Central memory CD8-positive, alpha-beta T cell (primary cell): ENCODE measurements at places on chromosomes 1 and 21.

DNA sequence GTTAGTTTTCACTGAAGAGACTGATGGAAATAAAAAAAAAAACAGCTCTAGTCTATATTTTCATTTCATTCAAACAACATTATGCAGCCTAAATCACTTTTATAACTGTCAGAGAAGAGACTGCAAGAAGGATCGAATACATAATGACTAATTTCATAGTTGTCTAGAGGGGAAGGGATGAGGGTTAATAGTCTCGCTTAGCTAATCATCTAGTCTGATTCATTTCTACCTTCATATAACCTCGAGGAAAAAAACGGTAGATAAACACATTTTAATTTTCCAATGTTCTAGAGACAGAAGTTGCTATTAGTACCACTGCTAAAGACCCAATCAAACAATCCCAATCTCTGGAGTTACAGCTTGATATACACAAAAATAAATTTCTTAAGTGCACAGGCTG, 3.5 kb downstream of the FUBP1 start:
- no peak overlapping the region for H3K4me3 ChIP-seq
- H3K27me3 ChIP-seq: no peaks in the 10 kb centered on the region
- peaks cover 36% of the 10 kb centered on the region for H3K36me3 ChIP-seq
- no peak for DNase-seq

- DNase-seq: no peak
- no peak overlapping the region for H3K4me3 ChIP-seq
- H3K36me3 ChIP-seq: peaks cover 1% of the 10 kb centered on the region
- H3K27ac ChIP-seq: no peak overlapping the region
- peaks cover 18% of the 10 kb centered on the region for H3K4me1 ChIP-seq
- H3K27me3 ChIP-seq: peaks cover 93% of the 10 kb centered on the region
Observed at GRCh38 chr1:31717341-31717740, 13.5 kb upstream of the COL16A1 start.

- H3K4me3 ChIP-seq: no peak overlapping the region
- peaks cover 2% of the 10 kb centered on the region for H3K36me3 ChIP-seq
- no peaks in the 10 kb centered on the region for H3K4me1 ChIP-seq
- no peak for DNase-seq
Observed at GRCh38 chr1:50251702-50252101, 143.0 kb downstream of the ELAVL4 start.

DNA sequence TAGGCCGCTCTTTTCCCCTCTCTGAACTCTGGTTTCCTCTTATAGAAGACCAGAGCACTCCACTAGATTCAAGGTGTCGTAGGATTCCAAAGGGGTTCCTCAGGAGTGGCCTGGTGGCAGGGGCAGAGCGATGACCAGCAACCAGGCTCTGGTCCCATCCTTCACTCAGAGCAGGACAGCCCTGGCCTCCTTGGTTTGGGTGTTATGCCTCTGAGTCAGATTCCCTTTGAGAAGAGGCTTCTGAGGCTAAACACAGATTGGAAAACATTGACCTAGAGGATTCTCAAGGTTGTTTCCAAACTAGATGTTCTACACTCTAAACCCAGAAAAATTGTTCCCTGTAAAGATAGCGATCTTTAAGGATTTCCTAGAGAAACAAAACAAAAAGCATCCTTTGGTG, 49.8 kb upstream of the IKBKE start:
- H3K27me3 ChIP-seq: no peaks in the 10 kb centered on the region
- H3K36me3 ChIP-seq: peaks cover 22% of the 10 kb centered on the region
- DNase-seq: no peak
- H3K27ac ChIP-seq: no peak overlapping the region
- no peaks in the 10 kb centered on the region for H3K4me1 ChIP-seq

- H3K27ac ChIP-seq: no peak overlapping the region
- no peaks in the 10 kb centered on the region for H3K36me3 ChIP-seq
- DNase-seq: no peak
- no peaks in the 10 kb centered on the region for H3K27me3 ChIP-seq
- no peaks in the 10 kb centered on the region for H3K4me1 ChIP-seq
Observed at GRCh38 chr1:82441402-82441801, 640.7 kb downstream of the ADGRL2 start.

DNA sequence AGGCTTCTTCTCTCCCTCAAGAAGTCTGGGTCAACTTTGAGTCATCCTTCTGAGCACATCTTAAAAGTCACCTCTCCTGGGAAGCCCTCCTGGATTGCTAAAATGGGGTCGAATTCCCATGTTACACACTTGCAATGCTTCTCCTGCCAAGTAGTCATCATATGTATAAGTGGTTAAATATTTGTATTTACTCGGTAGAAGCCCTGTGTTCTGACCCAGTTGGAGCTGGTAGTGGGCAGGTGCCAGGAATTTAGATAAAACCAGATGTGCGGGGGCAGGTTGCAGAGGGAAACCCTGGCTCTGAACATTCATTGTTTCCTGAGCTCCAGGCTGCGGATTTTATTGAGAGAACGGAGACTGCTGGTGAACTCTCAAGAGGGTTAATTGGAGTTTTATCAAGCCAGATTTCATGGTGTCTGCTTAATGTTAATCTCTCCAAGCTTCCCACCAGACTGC, 52.8 kb upstream of the RPL11 start:
- H3K36me3 ChIP-seq: no peaks in the 10 kb centered on the region
- DNase-seq: no peak
- peaks cover 20% of the 10 kb centered on the region for H3K4me1 ChIP-seq
- H3K27me3 ChIP-seq: no peaks in the 10 kb centered on the region
- no peak overlapping the region for H3K27ac ChIP-seq

DNA sequence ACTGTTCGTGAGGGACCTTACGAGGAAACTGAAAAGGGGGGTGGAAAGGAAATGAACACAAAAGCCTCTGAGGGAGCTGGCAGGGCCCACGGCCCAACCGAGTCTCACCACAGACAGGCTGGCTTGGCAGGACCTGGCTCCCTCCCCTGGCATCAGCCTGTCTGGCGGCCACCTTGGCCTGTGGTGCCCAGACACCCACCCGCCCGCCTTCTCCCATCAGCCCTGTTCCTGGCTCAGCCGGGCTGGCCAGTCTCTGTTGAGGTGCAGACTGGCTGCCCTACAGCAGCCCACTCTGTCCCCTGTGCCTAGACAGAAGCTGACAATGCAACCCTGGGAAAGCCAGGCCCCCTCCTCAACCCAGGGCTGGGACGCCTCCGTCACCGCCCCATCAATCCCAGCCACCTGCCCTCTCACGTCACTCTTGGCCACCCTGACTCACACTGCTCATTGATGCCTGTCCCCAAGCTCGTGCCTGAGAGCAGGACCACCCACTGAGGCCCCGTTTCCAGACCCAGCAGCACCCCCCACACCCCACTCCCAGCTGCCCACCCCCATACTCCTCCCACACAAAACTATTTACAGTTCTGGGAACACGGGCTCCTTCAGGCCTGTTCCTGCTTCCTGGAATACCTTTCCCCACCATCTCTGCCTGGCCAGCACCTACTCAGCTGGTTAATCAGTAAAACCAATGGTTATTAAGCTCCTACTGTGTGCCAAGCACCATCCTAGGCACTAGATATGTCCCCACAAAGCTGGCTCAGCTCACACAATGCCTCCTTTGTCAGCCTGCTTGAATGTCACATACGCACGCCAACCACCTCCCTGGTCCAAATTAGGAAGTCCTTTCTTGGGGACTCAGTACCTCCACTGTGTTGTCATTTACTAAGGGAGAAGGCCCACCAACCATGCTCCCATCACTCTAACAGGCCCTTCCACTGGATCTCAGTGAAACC, 22.7 kb downstream of the SDC3 start:
- H3K27ac ChIP-seq: no peak overlapping the region
- H3K36me3 ChIP-seq: peaks cover 2% of the 10 kb centered on the region
- no peaks in the 10 kb centered on the region for H3K4me1 ChIP-seq
- DNase-seq: no peak
- no peak overlapping the region for H3K4me3 ChIP-seq

DNA sequence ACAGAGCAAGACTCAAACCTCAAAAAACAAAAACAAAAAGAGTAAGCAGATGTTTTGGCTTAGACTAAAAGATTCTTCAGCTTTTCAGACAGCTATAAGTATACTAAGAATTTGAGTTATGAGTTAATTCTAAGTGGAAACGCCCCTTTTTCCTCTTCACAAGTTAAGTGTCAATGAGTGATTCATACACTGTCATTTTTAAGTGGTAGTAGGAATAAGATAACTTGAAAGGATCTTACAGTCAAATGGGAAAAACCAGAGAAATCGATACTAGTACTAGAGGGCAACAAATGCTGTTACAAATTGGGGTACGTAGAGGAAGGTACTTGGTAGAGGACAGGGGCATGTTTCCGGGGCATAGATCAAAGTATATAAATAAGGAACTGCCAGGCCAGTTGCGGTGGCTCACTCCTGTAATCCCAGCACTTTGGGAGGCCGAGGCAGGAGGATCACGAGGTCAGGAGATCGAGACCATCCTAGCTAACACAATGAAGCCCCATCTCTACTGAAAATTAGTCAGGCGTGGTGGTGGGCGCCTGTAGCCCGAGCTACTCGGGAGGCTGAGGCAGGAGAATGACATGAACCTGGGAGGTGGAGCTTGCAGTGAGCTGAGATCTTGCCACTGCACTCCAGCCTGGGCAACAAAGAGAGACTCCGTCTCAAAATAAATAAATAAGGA, 7.4 kb downstream of the H3-3A start:
- no peaks in the 10 kb centered on the region for H3K27me3 ChIP-seq
- DNase-seq: no peak
- H3K4me3 ChIP-seq: peak overlapping the region; percentile 61

GRCh38 chr21:32415451-32416398, 3.2 kb downstream of the EVA1C start:
- H3K36me3 ChIP-seq: peaks cover 18% of the 10 kb centered on the region
- no peak overlapping the region for H3K27ac ChIP-seq
- no peaks in the 10 kb centered on the region for H3K27me3 ChIP-seq
- DNase-seq: no peak

GRCh38 chr1:17831597-17831996, 76.5 kb downstream of the ACTL8 start:
- H3K4me3 ChIP-seq: no peak overlapping the region
- no peaks in the 10 kb centered on the region for H3K36me3 ChIP-seq
- H3K27ac ChIP-seq: no peak overlapping the region
- peaks cover 91% of the 10 kb centered on the region for H3K27me3 ChIP-seq

- H3K27me3 ChIP-seq: no peaks in the 10 kb centered on the region
- H3K4me3 ChIP-seq: no peak overlapping the region
- peaks cover 1% of the 10 kb centered on the region for H3K36me3 ChIP-seq
- H3K27ac ChIP-seq: no peak overlapping the region
Observed at GRCh38 chr21:28152732-28153131, 839.9 kb downstream of the LTN1 start.

GRCh38 chr1:29581256-29581655, 344.9 kb downstream of the PTPRU start:
- no peak for DNase-seq
- H3K4me1 ChIP-seq: no peaks in the 10 kb centered on the region
- no peak overlapping the region for H3K4me3 ChIP-seq
- H3K27me3 ChIP-seq: peaks cover 36% of the 10 kb centered on the region
- no peak overlapping the region for H3K27ac ChIP-seq
- no peaks in the 10 kb centered on the region for H3K36me3 ChIP-seq

- H3K36me3 ChIP-seq: peaks cover 7% of the 10 kb centered on the region
- peak overlapping the region; percentile 3 for H3K27ac ChIP-seq
- H3K4me1 ChIP-seq: peaks cover 35% of the 10 kb centered on the region
- DNase-seq: no peak
- H3K4me3 ChIP-seq: no peak overlapping the region
Observed at GRCh38 chr1:161111117-161111516, 6.7 kb downstream of the PFDN2 start.

DNA sequence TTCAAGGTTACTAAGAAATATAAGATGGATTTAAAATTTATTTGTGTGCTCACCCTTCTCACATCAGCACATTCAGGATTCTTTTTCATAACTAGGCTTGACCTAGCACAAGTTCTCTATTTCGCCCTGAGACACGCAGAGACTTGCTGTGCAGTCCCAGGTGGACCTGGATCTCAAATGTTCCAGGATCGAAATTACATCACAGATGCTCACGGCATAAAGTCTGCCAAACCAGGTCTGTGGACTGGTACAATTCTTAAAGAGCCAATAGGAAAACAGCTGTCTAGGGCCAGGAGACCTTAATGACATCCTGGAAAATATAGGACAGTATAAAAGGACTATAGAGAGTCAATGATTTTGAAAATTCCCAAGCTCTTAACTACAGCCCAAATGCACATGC, 2.2 kb downstream of the PGBD5 start:
- no peak for DNase-seq
- no peak overlapping the region for H3K4me3 ChIP-seq
- peaks cover 6% of the 10 kb centered on the region for H3K4me1 ChIP-seq
- peaks cover 79% of the 10 kb centered on the region for H3K27me3 ChIP-seq
- no peak overlapping the region for H3K27ac ChIP-seq

- H3K4me1 ChIP-seq: no peaks in the 10 kb centered on the region
- DNase-seq: no peak
- no peak overlapping the region for H3K4me3 ChIP-seq
- peaks cover 17% of the 10 kb centered on the region for H3K27me3 ChIP-seq
- H3K27ac ChIP-seq: no peak overlapping the region
Observed at GRCh38 chr1:57440096-57440495, 16.2 kb upstream of the DAB1 start.

GRCh38 chr1:1355416-1355815, 2.9 kb downstream of the MXRA8 start:
- H3K4me1 ChIP-seq: peaks cover 12% of the 10 kb centered on the region
- no peak overlapping the region for H3K27ac ChIP-seq

GRCh38 chr1:109257682-109258421, 8.5 kb downstream of the CELSR2 start:
- H3K4me1 ChIP-seq: peaks cover 42% of the 10 kb centered on the region
- no peak for DNase-seq
- no peak overlapping the region for H3K4me3 ChIP-seq
- H3K36me3 ChIP-seq: no peaks in the 10 kb centered on the region
- no peak overlapping the region for H3K27ac ChIP-seq
- no peaks in the 10 kb centered on the region for H3K27me3 ChIP-seq

- H3K36me3 ChIP-seq: no peaks in the 10 kb centered on the region
- H3K4me3 ChIP-seq: no peak overlapping the region
- H3K27me3 ChIP-seq: no peaks in the 10 kb centered on the region
- H3K4me1 ChIP-seq: peaks cover 5% of the 10 kb centered on the region
- H3K27ac ChIP-seq: no peak overlapping the region
Observed at GRCh38 chr1:99786751-99787501, 20.5 kb upstream of the FRRS1 start.

DNA sequence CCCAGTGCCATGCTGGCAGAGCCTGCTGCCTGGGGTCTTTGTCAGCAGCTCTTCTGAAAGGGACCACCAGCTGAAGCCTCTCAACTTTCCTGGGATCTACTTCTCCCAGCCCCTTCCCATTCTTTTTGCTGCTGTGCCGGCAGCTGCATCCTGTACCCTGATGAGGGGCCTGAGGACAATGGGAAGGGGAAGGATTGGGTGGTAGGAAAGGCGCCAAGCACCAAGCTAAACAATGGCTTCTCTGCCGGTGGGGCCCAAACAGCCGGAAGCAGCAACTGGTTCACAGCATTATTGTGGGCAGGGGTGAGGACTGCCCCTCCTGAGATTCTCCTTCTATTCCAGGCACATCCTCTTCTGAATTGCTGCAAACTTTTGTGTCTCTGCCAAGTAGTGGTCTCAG, 5.0 kb upstream of the EFCAB14 start:
- H3K4me3 ChIP-seq: no peak overlapping the region
- H3K27ac ChIP-seq: no peak overlapping the region
- peaks cover 6% of the 10 kb centered on the region for H3K36me3 ChIP-seq
- H3K27me3 ChIP-seq: peaks cover 36% of the 10 kb centered on the region
